CD4-positive, alpha-beta T cell treated with Interleukin-1 beta for 1 hour (primary cell): ENCODE measurements at places on chromosomes 7 and 10.
A peak's percentile ranks its signal among the peaks of the same experiment; 100 is the strongest.

- no peak for DNase-seq
Measured at GRCh38 chr7:148447221-148447849, 143.2 kb upstream of the C7orf33 start.

DNA sequence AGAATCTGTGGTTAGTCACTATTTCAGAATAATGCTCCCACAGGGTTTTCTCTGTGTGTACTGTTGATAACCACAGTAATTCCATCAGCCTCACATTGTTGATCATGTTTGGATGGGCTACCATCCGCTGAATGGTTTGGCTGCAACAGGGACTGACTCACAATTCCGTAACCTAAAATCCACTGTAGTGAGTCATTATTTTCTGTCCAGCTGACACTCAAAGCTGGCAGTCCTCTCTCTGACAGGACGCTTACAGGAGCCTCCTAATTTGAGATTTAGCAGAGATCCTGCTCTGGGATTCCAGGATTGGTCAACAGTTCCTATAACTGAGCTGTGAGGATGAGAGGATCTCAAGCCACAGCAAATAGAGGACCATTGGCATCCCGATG, 32.7 kb downstream of the VWA2 start:
- no peak for DNase-seq

DNA sequence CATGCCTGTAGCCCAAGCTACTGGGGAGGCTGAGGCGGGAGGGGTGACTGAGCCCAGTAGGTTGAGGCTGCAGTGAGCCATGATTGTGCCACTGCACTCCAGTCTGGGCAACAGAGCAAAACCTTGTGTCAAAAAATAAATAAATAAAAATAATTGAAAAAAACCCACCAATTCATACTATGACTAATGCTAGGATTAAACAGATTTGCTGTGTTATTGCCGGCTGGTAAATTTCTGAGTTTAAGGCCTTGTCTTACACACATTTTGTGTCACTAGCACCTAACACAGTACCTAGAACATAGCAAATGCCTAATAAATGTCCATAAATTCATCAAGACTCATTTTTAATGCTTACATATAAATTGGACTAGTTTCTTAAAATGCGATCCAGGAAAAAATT, 8.7 kb downstream of the ESYT2 start:
- no peak for DNase-seq

DNA sequence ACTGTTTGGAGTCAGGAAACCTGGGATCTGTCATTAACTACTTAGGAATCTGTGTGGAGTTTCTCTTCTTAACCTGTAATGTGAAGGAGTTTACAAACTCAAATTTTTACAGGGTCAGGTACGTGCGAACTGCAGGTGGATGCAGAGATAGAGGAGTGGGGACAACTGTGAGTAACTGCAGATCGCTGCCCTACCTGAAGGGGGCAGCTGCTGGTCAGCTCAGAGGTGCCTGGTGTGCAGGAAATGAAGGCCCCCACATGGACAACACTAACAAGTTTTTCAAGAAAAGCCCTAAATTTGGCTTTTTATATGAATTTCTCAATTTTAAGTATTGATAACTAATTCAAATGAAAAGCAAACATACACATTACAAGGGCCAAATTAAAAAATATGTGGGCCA, 380.0 kb downstream of the REEP3 start:
- no peak for DNase-seq

DNA sequence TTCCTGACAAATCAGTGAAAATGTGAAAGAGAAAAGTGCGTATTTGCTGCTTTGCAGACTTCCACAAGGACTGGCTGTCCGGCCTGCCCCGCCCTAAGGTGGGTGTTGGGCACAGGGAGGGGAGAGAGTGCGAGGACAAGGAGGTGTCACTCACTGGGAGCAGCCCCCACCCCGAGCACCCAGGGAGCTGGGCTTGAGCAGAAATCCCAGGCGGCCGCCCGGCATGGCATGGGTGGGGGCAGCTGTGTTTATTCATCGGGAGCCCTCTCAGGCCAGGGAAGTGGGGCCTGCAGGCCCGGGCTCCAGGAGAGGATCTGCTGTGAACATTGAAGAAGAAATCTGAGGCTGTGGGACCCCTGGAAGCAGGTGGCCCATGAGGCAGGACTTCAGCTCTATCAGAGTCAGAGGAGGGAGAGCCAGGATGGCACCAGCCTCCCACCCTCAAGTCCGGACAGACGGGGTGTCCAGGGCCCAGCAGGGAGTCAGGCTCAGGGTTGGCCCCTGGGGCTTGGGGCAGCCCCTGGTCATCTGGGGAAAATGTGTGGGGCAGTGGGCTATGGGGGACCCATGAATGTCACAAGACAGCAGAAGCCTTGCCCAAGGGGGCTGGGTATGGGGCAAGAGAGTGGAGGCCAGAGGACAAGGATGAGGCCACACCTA, 164.4 kb upstream of the PPP2R2D start:
- DNase-seq, result no peak

DNA sequence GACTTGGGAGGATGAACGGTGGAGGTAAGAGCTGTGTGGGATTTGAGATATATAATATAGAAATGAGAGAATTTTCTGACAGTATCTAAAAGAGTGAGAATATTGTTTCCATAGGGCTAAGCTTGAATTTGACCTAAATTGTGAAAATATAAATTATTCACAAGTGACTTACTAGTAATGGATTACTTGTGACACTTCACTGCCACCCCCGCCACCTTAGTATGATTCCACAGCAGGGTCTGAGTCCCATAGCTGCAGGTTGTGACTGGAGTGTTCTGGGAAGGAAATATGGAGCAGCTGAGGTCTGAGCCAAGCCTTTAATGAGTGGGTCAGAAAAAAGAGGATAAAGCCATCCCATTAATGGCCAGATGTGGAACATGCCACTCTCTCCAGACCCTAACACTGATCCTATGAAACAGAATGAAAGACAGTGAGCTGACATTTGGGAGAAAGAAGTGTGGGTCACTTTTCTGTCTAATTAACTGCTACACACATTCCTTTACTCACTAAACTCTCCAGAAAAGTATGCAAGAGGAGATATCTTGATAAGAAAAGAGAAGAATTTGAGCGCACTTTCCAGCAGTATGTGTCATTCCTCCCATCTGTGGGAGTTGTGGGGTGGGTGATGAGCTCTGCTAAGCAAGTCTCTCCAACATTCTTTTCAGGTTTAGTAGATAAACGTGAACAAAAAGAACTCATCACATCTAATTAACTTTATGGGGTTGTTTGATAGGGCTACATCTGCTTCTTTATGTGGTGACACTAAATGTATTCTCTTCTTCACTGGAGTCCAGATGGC, 1193.4 kb downstream of the SORCS3 start:
- no peak for DNase-seq

DNA sequence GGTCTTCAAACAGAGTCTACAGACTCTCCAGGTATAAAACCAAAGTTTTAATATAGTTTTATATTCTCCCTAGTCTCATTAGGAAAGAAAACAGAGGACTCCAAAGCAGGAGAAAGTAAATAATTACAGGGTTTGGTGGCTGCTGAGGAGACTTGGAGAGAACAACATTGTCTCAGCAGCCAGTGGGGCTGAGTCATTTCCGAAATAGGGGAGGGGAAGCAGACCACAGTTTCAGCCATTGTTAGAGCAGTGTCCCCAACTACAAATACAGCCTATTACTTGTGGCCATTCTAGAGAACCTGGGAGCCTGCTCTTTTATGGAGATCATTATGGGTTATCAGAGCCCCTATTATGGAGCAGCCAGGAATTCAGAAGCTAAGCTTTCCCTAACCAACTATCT, 44.2 kb upstream of the A1CF start:
- DNase-seq, result no peak

DNA sequence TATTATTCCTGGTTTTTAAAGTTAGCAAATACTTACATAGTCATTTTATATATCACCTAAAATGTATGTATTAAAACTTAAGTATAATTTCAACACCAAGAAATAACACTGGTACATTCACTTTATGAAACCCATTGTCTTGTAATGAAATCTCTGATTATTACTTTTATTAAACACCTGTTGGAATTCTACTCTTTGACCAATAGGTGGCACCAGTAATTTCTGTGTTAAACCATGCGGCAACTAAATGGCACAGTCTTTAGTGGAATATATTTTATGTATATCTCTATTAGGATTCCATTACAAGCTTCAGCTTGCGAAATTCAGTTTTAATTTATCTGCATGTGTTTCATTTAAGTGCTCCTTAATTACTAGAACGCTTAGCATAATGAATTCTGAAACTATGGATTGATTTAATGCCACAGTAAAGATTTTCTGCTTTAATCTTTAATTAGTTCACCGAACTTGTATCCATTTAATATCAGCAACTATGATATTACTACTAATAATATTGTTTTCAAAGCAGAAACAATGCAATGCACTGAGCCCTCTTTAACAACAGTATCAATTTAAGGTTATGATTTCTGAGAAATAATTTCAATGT, 181.3 kb downstream of the MAGI2 start:
- DNase-seq, result no peak

- no peak for DNase-seq
Measured at GRCh38 chr10:124561206-124561605, 99.6 kb downstream of the LHPP start.

DNA sequence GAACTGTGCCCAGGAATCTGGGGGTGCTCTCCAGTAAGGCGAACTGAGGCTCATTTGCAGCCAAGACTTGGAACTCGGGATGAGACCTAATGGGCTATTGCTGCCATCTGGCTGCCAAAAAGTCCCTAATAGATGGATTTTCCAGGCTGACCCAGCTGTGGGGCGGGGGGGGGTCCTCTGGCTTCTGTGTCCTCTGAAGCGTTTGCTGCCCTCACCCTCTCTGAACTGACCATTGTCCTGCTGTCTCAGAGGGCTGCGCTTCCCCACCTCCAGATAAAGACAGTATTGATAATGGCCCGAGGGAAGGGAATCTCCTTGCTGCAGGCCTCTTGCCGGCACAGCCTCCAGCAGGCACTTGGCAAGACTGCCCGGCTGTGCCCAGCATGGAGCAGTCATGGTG, 46.6 kb downstream of the CLEC2L start:
- DNase-seq, result no peak

- DNase-seq, result no peak
Measured at GRCh38 chr10:130495891-130496636, 359.9 kb downstream of the GLRX3 start.

DNA sequence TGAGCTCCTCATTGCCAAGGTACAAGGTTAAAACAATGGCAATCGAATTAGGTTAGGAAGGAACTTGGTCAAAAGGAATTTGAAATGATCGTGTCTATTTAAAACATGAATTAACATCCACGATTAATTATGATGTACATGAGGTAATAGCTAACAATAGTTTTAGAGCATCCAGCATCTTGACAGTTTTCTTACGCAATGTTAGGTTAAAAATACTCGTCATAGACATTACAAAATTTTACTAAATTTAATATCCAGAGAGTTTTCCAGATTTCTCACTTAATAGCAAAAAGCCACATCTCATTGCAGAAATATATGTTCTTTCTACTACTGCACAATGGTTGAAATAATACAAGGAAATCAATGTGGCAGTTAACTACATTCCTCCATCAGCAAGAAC, 22.6 kb downstream of the CUBN start:
- no peak for DNase-seq

DNA sequence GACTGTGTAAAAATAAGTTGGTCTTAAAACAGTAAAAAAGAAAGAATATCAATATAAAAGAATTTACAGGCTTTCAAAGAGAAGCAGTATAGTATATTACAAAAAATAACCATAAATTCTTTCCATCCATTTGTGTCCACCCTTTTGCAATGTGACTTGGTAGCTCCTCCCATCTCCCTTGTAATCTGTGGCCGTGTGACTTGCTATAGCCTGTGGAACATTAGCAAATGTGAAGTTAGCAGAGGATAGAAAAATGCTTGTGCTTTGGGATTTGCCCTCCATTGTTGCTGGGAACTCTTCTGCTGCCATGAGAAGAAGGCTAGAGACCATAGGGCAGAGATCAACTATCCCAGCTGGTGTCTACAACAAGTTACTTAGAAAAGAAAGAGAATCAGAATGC, 30.2 kb downstream of the KLHL7 start:
- DNase-seq, result no peak

DNA sequence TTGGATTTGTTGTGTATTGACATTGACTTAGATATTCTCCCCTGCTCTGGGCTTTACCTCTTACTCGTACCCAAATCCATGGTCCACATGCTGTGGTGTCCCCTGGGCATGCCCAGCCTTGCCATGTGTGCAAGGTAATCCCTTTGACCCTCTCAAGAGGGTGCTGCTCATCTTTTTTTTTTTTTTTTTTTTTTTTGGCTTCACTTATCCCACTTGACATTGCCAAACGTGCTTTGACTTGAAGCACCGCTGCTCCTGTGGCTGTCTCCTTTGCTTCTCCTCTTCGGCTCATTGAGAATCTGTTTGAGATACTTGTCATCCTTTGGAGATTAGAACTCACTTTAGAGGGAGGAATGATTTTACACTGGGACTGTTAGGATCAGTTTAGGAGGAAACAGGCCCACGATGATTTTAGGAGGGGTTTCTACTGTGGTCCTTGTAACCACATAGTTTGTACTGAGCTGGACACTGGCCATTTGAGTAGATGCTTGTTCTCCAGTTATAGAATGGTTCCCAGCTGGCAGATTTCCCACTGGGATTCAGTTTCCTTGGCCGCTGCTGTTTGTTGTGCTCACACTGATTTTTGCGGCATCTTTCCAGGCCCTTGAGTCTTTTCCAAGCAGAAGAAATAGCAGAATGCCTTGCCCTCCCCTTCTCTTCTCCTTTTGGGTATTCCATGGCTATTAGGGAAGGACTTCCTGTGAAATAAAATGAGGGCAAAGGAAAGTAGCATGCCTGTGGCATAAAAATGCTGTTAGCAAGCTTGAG, 184.8 kb downstream of the AUTS2 start:
- no peak for DNase-seq

DNA sequence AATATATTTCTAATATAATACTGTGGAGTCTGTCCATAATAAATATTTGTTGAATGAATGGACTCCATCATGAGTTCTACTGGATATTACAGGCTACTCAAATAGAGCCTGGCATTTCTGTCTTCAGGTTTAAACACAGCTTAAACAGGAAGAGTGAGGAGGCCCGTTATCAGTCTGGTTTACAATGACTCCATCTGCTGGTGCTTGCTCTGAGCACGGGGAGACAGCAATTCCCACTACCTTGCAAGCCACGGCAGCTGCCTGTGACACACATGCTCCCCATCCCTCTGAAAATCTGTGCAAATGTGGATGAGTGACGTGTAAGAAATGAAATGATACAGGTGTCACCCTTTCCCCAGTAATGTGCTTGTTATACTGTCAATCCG, 293.5 kb upstream of the IMMP2L start:
- no peak for DNase-seq

GRCh38 chr10:8137726-8138125, 83.2 kb downstream of the GATA3 start:
- DNase-seq, result peak; percentile 24

DNA sequence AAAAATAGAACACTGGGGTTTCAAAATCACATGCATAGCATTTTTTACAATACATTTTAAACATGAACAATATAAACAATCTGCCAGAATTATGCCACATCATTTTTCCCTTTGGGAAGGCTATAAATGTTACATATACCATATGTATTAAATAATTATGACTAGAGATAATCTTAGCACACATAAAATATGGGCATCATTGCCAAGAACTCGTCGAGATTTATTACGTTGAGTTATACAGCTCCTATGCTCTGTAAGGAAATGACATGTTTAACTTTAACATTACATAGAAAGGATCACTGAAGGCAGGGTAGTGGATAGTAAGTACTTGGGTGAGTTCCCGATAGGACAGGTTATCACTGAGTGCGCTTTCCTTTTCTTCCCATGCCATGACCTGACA, 267.8 kb downstream of the PARD3 start:
- DNase-seq, result no peak

- DNase-seq, result no peak
Measured at GRCh38 chr7:28301148-28301641, 111.1 kb upstream of the CREB5 start.

GRCh38 chr7:105743351-105744090, 132.9 kb downstream of the ATXN7L1 start:
- no peak for DNase-seq
